ENCODE measurements at places on chromosomes 7 and 10. TPM values are rescaled to one million over a fixed set of nuclear protein-coding genes. Genes with fewer than 3 reads are reported as not detected.

Gene MOGAT3
- not detected for total RNA-seq

DNA sequence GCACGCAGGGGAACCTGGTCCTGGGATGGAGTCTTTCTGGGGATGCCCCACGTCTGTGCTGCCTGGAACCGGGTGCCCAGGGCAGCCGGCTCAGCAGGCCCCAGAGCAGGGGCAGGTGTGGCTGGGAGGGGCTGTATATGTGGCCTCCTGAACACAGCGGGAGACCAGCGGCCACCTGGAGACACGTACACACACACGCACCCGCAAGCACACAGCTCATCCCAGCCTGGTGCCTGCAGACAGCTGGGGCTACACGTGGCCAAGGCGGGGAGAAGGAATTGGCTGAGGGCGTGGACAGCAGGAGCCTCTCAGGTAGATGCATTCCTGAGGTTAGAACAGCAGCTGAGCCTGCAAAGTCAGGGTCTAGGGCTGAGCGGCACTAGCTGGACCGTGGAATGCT is 14.0 kb downstream of the ADAM8 start:
- DNase-seq = no peak

DNA sequence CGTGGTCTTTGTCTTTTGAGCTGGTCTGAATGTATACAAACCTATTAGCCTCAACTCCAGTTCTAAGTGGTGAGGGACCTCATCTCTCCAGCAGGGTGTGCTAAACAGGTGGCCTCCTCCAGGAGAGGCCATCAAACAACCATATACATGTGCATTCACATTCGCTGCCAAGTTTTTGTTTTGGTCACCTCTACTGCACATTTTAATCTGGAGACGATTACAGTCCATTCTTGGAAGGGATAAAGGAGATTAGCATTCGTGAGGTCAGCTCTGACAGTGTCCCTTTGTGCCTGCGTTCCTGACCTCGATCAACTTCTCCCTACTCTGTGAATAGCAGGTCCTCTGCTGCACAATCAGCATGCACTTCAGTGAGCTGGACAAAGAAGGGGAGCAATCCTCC is 60.8 kb downstream of the RHOBTB1 start:
- no peak for DNase-seq

- DNase-seq = no peak
Observed at GRCh38 chr10:126646110-126646509, 24.4 kb downstream of the C10orf90 start.

- no peak for DNase-seq
Observed at GRCh38 chr10:3886191-3886590, 101.2 kb upstream of the KLF6 start.

- no peak for DNase-seq
Observed at GRCh38 chr7:3010161-3010560, 33.5 kb downstream of the CARD11 start.

DNA sequence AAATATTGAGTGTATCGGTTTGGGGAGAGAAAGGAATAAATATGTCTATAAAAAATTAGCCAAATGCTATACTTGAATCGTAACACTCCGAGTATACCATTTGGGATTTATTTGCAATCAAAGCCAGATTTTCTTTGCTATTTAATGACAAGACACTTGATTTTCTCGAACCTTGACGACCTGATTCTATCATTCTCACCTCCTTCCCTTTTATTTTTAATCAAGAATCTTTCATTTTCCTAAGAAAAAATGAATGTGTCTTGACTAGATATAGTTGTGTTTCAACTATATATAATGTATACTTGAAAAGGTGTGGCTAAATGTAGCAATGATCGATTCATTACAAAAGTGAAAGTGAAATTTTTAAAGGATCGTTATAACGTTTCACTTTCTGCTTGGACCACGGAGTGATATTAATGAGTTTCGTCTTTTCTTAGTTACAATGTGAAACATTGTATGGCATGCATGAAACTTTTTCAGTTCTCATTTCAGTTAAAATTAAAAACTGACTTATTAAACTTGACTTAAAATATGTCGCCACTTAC is 562 bp downstream of the NUB1 start:
- no peak for DNase-seq

- DNase-seq = no peak
Observed at GRCh38 chr10:69465457-69466157, 14.3 kb downstream of the TSPAN15 start.

GRCh38 chr7:38674513-38674912 is 43.3 kb upstream of the AMPH start:
- no peak for DNase-seq

DNA sequence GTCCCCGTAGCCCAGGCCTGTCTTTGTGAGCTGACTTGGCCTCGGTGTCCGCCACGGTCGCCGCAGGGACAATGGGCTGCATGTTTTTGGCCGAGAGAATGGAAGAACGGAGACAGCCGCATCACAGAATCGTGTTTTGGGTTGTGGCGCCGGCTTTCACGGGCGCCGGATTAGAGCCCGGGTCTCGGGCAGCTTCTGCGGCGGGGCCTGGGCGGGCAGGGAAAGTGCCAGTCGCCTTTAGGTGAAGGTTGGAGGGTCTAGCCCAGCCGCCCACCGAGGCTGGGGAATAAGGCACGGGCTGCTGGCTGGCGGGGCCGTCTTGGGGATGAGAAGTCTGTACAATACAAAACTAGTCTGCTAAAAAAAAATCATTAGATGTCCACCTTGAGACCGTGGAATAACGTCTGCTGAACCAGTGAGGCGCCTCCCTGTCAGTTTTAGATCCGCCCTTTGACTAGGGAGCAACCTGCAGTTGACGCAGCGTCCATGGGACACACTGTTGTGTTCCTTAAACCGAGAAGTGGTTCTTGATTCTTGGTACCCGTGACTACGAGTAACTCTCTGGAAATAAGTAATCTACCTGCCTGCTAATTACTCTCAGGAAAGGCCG is 577 bp downstream of the DNAJB9 start:
- DNase-seq = no peak

DNA sequence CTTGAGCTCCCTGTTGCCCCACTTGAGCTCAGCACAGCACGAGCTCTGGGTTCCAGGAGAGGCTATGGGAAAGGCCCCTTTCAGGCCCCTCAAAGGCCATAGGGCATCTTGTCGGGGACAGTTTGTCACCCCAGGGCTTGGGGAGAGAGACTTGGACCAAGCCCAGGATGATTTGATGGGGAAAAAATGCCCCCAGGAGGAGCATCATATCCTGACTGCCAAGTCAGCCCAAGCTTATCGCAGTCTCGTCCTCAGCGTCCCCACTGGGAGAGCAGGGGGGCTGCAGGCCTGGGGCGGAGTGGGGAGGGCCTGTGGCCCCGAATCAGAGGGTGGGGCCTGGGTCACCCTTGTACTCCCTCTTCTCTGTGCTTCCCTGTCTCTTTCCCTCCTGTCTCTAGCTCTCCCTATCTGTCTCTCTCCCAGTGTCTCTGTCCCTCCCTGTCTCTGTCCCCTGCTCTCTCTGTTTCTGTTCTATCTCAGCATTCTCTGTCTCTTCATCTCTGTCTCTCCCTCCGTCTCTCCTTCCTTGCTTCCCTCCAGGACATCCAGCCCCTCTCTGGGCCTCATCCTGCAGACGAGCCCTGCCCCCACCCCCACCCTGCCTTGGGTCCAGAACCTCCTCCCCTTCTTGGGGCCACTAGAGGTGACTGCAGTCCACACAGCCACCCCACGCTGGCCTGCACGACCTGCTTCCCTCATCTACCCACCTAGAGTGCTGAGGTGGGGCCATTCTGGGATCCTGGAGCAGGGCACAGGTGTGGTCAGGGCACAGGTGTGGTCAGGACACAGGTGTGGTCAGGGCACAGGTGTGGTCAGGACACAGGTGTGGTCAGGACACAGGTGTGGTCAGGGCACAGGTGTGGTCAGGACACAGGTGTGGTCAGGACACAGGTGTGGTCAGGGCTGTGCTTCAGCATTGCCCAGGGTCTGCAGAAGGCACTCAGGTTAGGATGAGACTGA is 17.3 kb upstream of the GRIFIN start:
- no peak for DNase-seq

DNA sequence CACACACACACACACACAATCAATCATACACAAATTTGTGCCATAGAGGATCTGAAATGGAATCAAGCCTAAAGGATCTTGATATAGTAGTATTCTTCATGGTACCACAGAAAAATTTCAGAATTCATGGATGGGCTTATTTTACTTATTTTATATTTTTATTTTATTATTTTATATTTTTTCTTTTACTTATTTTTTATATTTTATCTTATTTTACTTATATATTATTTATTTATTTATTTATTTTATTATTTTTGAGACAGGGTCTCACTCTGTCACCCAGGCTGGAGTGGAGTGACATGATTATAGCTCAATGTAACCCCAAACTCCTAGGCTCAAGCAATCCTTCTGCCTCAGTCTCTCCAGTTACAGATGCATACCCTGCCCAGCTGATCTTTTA is 16.7 kb downstream of the SHTN1 start:
- DNase-seq = no peak

DNA sequence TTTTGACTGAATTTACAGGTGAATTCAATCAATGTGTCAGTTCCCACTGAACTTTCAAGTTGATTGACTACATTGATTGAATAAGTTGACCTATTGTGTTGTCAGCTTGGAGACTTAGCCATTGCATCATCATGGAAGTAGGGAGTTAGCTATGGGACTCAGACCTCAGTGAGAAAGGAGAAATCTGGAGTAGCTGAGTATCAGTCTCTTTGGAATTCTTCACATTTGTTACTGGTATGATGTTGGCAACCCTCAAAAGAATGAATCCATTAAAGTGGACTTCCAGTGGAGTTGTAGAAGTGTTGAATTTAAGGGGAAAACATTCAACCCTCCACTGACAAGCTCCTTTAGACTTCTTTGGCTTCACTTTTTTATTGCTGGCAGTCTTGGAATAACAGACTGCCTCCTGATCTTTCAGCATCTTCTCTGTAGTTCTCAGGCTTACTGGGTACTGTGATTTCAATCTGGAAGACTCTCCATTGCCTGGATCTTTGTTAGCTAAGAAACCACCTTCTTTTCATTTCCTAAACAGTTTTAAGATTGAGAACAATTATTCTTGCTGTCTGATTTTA is 160.3 kb upstream of the NRP1 start:
- DNase-seq = no peak

DNA sequence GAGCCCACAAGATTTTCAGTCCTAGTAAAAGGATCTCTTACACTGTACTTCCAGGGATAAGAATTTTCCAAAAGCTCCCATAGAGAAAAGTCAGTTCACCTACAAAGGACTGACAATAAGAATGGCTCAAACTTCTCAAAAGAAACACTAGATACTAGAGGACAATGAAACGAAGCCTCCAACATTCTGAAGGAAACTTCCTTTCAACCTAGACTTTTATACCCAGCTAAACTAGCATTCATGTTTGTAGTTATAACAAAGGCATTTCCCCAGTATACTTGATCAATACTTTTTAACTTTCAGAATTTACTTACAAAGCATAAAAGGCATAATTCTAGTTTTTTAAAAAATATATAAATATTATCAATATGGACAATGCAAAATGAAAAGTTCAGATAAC is 41.0 kb upstream of the DNAAF5 start:
- no peak for DNase-seq

GRCh38 chr7:80785961-80786536 is 132.8 kb downstream of the SEMA3C start:
- DNase-seq = no peak

DNA sequence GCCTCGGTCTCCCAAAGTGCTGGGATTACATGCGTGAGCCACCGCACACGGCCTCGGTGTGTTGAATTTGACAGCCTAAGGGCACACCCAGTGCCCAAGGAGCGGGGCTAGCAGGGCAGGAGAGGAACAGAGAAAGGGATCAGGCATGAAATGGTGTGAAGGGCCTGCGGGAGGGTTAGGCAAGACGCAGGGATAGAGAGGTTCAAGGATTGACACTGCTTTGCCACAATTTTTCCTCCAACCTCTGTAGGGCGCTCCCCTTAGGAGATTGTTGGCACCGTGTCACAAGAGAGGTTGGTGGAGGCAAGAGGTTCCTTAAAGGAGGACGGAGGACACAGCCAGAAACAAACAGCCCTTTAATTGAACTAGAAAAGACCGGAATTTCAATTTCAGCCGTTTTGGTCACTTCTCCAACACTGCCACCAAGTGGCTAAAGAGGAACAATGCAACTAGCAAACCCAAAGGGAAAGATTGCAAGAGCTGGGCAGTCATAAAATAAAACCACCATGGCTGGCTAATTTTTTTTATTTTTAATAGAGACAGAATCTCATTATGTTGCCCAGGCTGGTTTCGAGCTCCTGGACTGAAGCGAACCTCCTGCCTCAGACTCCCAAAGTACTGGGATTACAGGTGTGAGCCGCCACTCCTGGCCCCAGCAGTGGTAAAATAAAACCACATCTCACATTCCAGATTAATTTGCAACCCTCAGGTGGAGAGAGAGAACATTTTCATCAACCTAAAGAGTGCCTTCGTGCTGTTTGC is 6.9 kb upstream of the CREB3L2 start:
- DNase-seq = no peak

DNA sequence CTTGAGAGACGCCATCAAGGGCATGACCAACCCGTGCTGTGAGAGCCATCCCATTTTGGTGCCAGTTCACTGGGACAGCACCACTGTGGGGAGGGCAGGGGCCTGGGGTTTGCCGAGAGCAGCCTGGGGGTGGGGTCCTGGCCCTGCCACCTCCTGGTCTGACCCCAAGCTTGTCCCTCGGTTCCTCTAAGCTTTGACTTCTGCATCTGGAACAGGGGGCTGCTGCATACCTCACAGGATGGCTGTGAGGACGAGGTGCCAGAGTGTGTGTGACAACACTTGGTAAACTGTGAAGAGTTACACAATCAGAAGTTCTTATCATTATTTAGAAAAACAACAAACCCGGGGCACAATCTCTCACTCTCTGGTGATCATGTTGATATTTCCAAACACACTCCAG is 89.9 kb downstream of the CRTAC1 start:
- DNase-seq = no peak

- no peak for DNase-seq
Observed at GRCh38 chr7:16261100-16261499, 160.2 kb downstream of the CRPPA start.

GRCh38 chr10:113000876-113001598 is 51.0 kb downstream of the TCF7L2 start:
- DNase-seq = no peak

GRCh38 chr7:101677797-101678479 is 48.8 kb upstream of the MYL10 start:
- DNase-seq = no peak

- DNase-seq = no peak
Observed at GRCh38 chr7:5077740-5078139, 32.1 kb downstream of the RBAK start.

- no peak for DNase-seq
Observed at GRCh38 chr7:43735403-43735801, 6.1 kb upstream of the COA1 start.

GRCh38 chr7:26912338-26912737 is 47.9 kb upstream of the SKAP2 start:
- DNase-seq = no peak

- no peak for DNase-seq
Observed at GRCh38 chr10:28627102-28627501, 50.2 kb upstream of the BAMBI start.

DNA sequence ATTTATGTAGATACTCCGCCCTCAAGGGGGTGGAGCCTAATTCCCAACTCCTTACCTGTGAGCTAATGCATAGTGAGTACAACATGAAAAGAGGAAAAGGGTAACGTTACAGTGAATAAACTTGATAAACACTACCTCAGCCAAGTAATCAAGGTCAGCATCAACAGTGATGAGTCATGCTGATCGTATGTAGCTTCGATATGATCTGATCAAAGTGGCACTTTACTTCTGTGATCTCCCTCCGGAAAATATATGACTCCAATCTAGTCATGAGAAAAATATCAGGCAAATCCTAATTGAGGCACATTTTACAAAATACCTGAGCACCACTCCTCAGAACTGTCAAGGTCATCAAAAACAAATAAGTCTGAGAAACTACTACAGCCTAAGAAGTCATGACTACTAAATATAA is 70.4 kb downstream of the VTI1A start:
- no peak for DNase-seq

Data from kidney epithelial cell (primary cell).